Mesothelial cell of epicardium (in vitro differentiated cells): ENCODE measurements at places on chromosomes 2 and 18.
A peak's percentile ranks its signal among the peaks of the same experiment; 100 is the strongest.

GRCh38 chr2:128605931-128606330 lies 287.3 kb upstream of the HS6ST1 start:
- peak; percentile 29 for DNase-seq

DNA sequence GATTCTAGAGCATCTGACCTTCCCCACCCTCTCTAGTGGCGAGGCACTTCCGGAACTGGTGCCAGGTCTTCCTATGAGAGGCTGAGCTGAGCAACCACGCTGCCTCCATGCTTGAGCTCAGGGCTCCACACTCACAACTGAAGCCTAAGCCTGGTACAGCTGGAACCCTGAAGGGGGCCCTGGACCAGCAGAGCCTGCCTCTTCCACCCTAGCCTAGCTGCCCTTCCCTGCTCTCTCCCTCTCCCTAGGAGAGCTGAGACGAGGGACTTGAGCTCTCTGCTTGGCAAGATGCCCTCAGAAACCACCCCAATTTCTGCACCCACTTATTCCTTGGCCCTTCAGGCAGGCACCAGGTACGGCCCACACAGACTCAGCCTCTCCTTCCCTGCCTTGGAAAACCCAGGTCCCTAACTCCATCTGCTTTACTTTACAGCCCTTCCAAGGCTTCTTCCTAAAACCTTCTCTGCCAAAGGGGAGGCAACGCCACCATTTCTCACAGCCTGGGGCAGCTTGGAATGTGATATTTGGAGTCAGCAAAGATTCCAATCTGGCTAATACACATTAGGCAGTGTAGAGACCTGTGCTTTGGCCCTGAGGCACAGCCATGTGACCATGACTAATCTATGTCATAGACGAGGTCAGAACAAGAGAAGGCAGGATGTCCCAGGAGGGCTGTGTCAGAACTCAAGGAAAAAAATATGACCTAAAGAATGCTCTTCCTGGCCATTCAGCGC lies 18.8 kb downstream of the COX7A2L start:
- no peak for DNase-seq

DNA sequence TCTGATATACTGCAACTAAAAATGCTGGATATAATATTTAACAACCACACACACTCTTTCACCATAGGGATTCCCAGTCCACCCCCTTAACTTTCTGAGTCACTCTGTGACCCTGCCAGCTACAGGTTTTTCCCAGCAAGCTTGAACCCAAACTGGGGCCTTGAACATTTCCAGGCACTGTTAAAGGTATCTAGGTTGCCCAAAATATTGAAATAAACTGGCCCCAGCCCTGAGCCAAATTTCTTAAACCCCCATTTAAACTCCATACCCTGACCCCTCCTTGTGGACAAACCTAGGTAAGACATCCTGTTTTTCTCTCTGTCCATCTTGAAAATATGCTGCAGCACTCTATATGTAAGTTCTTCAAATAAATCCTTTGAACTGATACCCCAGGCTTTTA lies 19.7 kb upstream of the DCTN1 start:
- DNase-seq: no peak

DNA sequence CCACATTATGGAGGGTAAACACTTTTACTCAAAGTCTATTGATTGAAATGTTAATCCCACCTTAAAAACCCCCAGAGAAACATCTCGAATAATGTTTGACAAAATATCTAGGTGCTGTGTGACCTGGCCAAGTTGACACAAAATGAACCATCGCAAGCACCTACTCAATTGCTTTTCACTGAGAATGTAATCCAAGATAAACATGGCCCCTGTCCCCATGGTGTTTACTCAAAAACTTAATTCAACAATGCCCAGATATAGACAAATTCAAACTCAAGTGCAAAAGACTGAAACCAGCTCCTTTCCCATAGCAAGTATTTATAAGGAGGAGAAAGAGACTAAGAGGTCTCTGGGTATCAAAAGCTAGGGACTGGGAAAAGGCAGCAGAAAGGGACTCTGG lies 15.0 kb upstream of the ACMSD start:
- DNase-seq: no peak

GRCh38 chr2:160292225-160292624 lies 92.2 kb upstream of the ITGB6 start:
- DNase-seq: no peak

DNA sequence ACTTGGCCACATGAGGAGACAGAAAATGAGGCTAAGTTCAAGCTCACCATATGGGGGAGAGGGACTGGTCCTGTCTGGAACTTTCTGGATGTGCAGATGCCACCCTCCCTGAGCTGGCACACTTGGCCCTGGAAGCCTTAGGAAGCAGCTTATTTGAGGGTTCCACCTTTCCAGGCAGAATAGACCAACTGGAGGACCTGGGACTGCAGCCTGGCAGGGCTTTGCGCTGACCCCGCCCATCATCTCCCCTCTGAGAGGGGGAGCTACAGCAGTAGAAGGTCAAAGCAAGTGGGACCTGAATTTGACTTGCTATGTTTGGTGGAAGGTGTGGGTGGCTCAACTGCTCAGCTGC lies 39.5 kb downstream of the TMEM17 start:
- DNase-seq: no peak

GRCh38 chr2:225064362-225064761 lies 22.1 kb upstream of the DOCK10 start:
- DNase-seq: no peak

DNA sequence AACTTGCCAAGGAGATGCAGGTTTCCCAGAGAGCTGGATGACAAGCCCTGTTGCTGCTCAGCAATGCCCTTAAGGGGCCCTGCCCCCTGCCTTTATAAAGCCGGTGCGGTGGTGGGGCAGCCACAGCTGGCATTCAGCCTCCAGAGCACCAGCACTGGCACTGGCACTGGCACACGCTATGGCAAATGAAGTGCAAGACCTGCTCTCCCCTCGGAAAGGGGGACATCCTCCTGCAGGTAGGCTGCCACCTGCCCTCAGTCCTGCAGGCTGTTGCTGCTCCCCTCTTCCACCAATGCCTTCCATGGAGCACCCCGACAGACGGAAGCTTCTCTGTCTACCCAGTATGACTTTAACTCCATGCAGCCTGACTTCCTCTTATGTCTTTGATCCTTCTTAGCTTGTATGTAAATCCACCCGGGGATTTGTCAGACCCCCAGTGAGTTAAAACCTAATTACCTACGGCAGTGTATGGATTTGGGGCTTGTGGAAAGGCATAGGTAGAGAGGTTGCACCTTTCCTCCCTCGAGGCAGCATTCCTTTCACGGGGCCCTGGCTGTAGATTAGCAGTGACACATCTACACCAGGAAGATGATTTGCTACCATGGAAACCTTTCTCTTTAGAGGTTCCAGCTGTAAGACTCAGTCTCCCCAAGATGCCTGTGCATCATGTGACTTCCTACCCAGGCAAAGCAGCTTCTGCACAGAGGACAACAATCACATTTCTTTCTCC lies at the start of gene DAPL1:
TSS of gene DAPL1 (plus strand) at position 123 of the 730 bp plus-strand sequence. CDS start at position 179, 56 bp downstream.
- DNase-seq: no peak

DNA sequence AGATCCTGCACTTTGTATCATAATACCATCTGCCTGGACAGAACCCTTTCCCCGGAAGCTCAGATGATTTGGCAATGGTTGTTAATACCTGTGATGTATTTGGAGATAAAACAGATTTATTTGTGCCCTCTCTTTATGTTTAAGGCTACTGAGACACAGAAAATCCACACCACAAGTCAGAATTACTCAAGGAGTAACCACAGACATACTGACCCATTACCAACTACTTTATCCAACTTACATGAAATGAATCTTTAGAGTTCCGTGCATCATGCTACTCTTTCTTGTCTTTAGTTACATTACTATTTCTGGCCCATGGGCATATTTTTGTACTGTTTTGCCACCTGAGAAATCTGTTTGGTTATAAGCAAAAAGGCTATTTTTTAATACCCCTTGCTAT lies 384.0 kb downstream of the STK39 start:
- no peak for DNase-seq

- no peak for DNase-seq
Measured at GRCh38 chr2:120520454-120520853, 174.5 kb downstream of the INHBB start.

DNA sequence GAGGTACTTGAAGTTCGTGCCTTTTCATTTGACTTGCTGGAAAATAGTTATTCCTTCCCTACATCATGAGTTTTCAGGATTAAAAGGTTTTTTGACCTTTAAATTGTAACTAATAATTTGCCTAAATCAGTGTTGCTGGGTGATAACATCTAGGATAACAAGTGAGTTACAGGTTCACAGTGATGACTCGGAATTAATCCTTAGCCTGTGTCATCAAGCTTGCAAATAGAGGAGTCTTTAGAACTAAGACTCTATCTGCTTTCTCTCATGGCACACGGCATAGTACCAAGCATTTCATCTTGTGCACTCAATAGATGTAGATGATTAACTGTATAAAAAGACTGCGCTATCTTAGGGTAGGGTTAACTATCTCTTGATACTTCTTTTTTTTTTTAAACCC lies 79.5 kb downstream of the CAMKMT start:
- DNase-seq: no peak

DNA sequence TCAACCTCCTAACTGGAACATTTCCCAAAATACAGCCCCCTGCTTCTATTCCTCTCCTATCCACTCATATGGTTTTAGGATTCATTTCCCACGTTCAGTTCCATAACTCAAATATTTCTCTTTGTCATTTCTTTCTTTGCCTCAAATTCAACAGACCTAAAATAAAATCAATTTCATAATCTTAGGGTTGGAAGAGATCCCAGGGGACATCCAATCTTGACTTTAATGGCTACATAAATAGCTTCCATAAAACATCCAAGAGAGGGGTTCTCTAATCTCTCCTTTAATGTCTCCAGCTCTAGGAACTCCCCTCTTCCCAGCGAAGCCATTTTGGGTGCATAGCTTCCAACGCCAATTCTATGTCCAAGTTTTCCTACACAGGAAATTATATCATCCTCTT lies 33.8 kb downstream of the RBKS start:
- DNase-seq: no peak

DNA sequence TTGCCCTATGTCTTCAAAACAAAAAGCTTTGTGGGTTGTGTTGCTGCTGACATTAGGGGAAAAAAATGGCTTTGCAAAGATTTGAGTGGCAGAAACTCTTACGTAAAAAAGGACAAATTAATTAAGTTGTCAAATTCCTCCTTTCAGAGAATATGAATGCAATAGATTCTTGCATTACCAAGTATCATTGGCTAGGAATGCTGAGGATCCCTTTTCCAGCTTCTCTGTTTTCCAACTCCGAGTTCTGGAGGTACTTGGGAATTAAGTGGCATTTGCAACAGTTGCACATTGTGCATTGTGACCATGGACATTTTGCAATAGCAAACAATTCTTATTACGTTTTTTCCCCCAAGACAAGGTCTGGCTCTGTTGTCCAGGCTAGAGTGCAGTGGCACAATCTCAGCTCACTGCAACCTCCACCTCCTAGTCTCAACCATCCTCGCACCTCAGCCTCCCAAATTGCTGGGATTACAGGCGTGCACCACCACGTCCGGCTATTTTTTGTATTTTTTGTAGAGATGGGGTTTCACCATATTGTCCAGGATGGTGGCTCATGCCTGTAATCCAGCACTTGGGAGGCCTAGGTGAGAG lies 29.9 kb upstream of the PPP1CB start:
- no peak for DNase-seq

DNA sequence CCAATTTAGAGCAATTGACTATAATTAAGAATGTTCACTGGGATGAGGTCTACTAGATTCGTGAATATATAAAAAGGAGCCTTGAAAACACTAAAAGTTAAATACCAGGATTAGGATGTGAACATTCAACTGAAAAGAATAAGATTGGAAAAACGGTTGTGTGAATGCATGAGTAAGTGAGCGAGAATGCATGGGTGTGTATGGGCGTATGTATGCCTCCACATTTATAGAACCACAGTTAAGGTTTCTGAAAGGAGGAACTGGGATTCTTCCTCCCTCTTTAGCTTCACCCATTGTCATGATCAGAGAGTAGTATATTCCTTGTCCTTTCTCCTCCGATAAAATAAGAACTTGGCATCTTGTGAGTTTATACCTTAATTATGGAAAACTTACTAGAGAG lies 151.1 kb upstream of the UBE2E3 start:
- no peak for DNase-seq

DNA sequence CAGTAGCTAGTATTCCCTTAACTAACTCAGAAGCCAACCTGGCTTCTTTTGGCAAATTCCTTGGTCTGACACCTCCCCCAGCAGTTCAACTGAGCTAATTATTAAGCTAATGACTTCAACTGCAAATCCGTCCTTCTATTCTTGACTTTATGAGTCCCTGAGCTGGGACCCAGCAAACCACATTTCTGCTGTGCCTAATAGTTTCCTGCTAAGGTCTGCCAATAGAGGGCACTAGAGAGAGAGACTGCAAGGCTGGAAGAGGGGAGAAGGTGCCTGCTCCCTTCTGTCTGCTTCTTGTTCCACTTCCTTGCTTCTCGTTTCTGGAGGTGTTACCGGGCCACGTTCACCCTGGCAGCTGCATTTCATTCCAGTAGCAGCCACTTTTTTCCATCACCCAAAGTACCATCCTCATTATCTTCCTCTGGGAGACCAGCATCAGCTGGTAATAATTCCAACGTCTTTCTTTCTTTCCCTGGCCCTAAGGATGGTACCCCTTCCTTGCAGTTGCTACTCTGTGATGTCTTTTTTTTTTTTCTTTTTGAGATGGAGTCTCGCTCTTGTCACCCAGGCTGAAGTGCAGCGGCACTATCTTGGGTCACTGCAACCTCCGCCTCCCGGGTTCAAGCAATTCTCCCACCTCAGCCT lies 352.0 kb downstream of the TNS1 start:
- DNase-seq: no peak

- DNase-seq: no peak
Measured at GRCh38 chr2:242004223-242004901, 134.8 kb downstream of the RTP5 start.

- no peak for DNase-seq
Measured at GRCh38 chr2:535222-535621, 142.0 kb downstream of the TMEM18 start.
